Suppressor macrophage treated with lipopolysaccharide for 4 hours (primary cell): ENCODE measurements at places on chromosomes 4 and X.
A peak's percentile ranks its signal among the peaks of the same experiment; 100 is the strongest.

DNA sequence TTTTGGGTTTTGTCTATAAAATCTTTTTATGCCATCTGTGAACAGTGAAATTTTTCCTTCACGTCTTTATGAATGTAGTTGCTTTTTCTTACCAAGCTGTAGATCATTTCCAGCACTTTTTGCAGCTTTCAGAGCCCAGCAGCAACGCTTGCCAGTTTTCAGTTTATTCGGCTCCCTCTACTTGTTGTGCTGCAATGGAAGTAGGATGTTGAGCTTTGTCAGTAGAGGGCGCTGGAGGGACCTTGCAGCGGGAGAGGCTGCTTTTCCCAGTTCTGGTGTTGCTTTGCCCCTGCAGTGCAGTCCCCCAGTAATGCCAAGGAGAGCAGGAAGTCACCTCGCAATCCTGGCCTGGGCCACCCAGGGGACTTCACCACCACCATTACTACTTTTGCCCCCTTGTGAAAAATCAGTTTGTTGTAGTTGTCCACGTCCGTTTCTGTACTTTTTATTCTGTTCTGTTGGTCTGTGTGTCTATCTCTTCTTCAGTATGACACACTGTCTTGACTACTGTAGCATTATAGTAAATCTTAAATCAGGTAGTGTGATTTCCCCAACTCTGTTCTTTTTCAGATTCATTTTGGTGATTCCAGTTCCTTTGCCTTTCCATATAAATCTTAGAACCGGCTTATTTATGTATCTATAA, 21.8 kb downstream of the CMC4 start:
- DNase-seq, result peak; percentile 57

- no peak for DNase-seq
These were observed 477.0 kb downstream of the INPP4B start for GRCh38 chr4:142369141-142369540.

DNA sequence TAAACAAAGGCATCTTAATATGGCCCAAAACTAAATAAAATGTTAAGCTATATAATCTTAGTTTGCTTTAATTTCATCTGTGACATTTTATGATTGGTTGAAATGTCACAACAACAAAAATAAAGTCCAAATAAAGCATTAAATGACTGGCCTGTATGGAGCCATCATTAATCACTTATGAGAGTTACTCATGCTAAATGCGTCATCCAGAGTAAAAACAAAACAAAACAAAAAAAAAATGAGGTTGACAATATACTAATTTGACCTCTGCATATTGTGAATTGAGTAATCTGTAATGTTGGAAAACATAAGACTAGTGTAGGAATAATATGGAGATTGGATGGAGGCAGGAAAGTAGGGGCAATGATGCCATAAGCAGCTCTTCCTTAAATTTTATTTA, 139.7 kb downstream of the MAPK10 start:
- no peak for DNase-seq

DNA sequence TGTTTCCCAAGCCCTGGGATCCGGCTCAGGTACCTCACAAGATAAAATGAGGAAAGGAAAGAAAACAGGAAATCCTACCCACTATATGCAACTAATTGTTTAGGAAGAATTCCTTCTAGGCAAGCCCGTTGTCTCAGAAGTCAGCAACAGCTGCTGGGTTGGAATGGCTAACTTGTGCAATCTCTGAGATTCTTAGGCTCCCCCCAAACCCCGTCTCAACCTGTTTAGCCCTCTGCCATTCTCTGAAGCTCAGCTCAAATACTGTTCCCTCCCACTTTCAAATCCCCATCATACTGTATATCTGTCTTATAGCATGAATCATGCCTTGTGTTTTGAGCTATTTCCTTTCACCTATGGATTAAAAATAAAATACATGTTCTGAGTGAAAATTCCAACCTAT, 28.9 kb downstream of the STARD8 start:
- no peak for DNase-seq

- DNase-seq, result no peak
These were observed 6.3 kb downstream of the MAGEB1 start for GRCh38 chrX:30253257-30253656.

DNA sequence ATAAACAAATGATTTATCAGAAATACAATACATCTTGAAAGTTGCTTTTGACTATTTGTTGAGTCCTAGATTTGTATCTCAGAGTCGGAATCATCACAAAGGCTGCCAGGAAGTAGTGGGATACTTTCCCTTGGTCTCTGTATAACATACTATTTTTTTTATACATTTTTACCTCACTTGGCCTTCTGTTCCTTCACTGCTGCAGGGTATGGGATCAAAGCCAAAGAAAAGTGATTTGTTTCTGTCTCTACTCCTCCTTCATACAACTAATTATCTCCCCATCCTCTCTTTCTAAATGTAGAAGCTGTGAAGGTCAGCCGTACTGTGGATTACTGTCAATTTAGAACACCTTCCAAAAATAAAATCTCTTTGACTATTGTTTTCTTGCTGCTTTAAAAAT, 24.9 kb downstream of the PALLD start:
- DNase-seq, result no peak

DNA sequence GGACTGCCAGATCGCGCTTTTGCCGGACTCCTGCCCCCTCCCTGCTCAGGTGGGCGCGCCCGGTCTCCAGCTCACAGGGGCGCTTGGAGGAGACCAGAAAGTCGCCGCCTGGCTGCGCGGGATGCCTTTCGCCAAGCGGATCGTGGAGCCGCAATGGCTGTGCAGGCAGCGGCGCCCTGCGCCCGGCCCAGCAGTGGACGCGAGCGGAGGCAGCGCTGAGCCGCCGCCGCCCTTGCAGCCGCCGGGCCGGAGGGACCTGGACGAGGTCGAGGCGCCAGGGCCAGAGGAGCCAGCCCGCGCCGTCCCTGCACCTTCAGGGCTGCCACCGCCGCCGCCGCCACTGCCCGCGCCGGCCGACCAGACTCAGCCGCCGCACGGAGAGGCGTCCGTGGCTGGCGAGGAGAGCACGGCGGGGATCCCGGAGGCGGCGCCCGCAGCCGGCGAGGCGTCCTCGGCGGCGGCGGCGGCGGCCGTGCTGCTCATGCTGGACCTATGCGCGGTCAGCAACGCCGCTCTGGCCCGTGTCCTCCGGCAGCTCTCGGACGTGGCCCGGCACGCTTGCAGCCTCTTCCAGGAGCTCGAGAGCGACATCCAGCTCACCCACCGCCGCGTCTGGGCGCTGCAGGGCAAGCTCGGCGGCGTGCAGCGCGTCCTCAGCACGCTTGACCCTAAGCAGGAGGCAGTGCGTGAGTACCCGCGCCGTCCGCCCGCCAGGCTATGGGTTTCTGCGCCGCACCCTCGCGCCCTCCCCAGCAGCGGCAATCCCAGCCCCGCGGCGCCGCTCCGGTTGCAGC, 834 bp downstream of the NHS start:
- no peak for DNase-seq

DNA sequence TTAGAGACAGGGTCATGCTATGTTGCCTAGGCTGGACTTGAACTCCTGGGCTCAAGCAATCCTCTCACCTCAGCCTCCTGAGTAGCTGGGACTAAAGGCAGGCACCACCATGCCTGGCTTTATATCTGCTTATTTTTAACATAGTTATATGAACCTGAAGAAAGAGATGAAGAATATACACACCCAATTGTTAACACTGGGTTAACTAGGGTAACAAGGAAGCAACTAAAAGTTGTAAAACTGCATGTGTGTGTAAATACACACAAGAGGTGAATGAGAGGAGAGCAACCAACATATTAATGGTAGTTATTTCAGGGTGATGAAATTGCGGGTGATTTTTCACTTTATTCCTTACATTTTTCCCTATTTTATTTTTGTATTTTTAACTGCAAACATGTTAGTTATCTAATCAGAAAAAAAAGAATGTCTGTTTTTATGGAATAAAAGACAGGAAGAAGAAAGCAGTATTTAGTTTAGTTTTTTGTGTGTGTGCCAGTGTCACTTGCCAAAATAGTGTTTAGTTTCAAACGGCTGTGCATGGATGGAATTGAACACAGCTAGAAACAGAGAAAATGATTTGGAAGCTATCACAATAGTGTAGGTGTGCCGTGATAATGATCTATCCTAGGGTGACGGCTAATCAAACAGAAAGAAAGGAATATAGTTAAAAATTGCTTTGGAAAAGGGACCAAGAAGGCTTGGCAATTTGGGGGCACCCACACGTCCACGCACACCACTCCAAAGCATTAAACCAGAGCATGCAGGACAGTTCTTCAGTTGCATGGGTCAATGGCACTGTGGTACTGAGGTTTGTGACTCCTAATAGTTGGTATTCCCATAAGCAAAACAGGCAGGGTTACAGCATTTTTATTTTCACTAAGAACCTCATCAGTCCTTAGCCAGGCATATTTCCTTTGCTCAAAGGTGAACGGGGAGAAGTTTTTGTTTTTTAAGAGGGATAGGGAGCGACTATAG, 89.1 kb upstream of the KLHL13 start:
- no peak for DNase-seq

GRCh38 chr4:167239627-167240026, 5.3 kb upstream of the SPOCK3 start:
- no peak for DNase-seq

GRCh38 chrX:7235071-7235470, 87.1 kb upstream of the PUDP start:
- DNase-seq, result no peak

GRCh38 chr4:153639833-153640802, 44.0 kb upstream of the TLR2 start:
- DNase-seq, result no peak

DNA sequence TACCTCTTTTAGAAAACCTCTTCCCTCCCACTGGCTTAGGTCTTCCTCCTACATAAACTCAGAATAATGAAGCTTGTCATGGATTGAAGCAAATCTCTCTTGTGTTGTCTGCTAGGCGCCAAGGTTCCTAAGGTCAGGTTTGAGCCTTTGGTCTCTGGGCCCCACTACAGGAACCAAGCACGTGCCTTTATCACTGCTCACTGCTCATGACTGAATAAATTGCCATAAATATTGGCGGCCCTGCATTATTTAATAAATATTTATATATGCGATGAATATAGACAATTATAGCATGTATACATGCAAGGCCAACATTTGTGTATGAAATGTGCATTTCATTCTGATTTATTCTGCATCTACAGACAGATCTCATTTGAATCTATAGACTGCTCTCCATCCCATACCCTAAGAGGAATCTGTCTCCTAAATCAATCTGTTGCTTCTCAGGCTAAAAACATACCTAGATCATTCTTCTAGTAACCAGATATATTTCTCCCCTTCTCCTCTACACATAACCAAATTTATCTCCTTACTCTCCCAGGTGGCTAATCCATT, 1717.6 kb upstream of the TENM3 start:
- no peak for DNase-seq

GRCh38 chr4:140955641-140956040, 177.6 kb downstream of the RNF150 start:
- no peak for DNase-seq

DNA sequence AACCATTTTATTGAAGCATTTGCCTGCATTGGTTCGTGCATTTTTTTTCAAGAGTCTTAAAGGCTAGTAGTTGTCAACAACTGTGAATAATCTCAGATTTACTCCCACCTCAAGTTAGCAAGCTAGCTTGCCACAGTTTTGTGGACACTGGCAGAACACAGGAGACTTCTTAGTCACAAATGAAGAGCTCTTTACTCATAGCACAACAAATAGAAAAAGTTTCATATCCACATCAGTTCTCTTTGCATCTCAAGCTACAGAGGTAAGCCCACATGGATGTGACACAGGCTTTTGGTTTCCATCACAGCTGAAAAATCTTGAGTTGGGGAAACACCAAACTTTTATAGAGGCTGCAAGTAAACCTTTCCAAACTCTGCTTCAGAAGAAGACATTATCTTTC, 2315.7 kb upstream of the TENM3 start:
- DNase-seq, result no peak

GRCh38 chrX:105260291-105261043, 40.0 kb upstream of the TEX13A start:
- no peak for DNase-seq

- no peak for DNase-seq
These were observed 5.4 kb downstream of the UGT2B4 start for GRCh38 chr4:69490271-69490670.

- DNase-seq, result no peak
These were observed 223.0 kb upstream of the GPC4 start for GRCh38 chrX:133638285-133638684.

GRCh38 chr4:138967313-138967712, 48.3 kb upstream of the NOCT start:
- peak; percentile 97 for DNase-seq

GRCh38 chrX:43663173-43663572, 7.1 kb downstream of the MAOA start:
- DNase-seq, result no peak

GRCh38 chr4:56134266-56134665, 185.5 kb downstream of the CEP135 start:
- DNase-seq, result no peak

- no peak for DNase-seq
These were observed 65.9 kb downstream of the ZNF711 start for GRCh38 chrX:85309717-85310116.

DNA sequence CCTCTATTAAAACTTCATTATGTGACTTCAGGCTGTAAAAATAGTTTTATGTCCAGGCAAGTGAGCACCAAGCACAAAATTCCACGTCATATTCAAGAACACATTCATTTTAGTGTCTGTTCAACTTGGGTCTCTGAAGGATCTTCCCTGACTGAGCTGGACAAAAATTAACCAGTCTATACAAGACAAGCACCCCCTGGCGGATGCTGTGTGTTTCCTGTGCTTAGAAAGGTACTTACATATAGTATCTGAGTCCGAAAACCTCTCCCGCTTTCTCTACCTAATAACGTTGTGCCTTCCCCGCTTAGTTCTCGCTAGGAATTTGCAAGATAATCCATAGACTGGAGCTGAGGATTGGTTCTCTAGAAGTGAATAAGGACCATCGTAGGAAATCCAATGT, 2214.5 kb upstream of the TENM3 start:
- no peak for DNase-seq

DNA sequence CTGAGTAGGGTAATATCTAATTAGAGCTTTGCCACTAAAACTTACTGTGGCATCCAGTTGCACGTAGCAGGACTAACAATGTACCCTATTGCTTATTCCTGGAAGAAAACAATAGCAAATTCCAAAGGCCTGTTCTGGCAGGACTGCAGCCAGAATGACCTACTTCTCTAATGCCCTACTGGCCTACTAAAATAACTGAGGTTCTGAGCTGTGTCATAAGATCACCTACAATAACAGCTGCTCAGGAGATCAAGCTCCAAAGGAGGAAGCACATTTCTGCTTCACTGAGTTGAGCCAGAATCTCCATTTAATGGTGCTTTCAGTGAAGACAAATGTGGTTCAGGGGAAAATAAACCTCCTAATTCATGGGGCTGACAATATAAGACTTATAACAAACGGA, 42.2 kb upstream of the CXCL8 start:
- DNase-seq, result no peak

DNA sequence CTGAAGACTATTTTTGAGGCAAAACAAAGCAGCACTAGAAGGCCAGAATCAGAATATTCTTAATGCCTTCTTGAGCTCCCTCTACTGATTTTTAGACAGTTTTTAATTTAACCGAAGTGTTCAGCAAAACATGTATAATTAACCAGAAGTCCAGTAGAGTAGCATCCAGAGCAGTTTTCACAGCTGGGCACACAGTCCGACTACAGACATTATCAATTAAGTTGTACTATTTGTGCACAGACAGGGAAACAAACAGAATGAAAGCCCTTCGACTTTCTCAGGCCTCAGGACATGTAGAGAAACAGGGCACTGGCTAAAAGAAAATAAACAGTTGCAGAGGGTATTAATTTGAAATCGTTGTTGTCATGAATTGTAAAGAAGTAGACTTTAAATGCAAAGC, 11.9 kb downstream of the FSTL5 start:
- DNase-seq, result no peak
